ENCODE measurements at places on chromosomes 7 and 10. TPM values are rescaled to one million over a fixed set of nuclear protein-coding genes. Genes with fewer than 3 reads are reported as not detected.

SLIT1 gene
- total RNA-seq, result not detected

STOX1 gene
- 0.82 TPM for total RNA-seq

NEUROG3 gene
- not detected for total RNA-seq

KIAA1549 gene
- total RNA-seq, result 3.9 TPM

PVRIG gene
- total RNA-seq, result not detected

BRI3 gene
- 63.9 TPM for total RNA-seq

MRLN gene
- not detected for total RNA-seq

ATOH7 gene
- not detected for total RNA-seq

FZD1 gene
- total RNA-seq, result 26.6 TPM

ENKUR gene
- not detected for total RNA-seq

CHAT gene
- not detected for total RNA-seq

All from pericardium fibroblast (primary cell).